ENCODE measurements at places on chromosomes 5 and 9.

DNA sequence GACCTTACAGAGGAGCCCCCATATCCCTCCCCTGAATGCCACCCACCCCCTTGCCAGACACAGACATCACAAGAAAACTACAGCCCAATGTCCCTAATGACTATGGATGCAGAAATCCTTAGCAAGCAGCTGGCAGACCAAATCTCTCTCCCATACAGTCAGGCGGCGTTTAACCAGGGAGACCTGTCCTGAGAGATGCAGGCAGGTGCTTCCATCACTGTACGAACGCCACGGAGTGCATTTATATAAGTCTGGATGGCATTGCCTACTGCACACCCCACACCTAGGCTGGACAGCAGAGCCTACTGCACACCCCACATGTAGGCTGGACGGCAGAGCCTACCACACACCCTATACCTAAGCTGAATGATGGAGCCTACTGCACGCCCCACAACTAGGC is 34.4 kb upstream of the SARDH start:
- no peak for DNase-seq

GRCh38 chr9:134535171-134535570 is 106.4 kb upstream of the COL5A1 start:
- no peak for DNase-seq

DNA sequence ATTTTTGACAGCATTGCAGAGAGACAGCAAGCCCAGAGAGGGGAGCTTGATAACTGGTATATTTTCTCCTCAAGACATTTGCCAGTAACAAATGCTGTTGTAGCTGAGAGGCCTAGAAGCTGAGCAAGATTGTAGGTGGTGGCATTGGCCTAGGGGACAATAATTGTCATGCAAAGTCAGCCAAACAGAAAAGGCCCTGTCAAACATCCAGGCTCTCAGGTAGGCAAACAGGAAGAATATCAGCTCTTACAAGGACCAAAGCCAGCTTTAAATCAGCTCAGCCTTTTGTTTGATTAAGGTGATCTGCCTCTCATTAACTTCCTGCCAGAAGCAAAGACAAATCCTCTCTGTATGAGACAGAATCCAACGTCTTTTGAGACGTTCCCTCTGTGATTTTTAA is 29.7 kb upstream of the BARX1 start:
- DNase-seq, result no peak

GRCh38 chr5:125267636-125268248 is 521.3 kb upstream of the ZNF608 start:
- no peak for DNase-seq

DNA sequence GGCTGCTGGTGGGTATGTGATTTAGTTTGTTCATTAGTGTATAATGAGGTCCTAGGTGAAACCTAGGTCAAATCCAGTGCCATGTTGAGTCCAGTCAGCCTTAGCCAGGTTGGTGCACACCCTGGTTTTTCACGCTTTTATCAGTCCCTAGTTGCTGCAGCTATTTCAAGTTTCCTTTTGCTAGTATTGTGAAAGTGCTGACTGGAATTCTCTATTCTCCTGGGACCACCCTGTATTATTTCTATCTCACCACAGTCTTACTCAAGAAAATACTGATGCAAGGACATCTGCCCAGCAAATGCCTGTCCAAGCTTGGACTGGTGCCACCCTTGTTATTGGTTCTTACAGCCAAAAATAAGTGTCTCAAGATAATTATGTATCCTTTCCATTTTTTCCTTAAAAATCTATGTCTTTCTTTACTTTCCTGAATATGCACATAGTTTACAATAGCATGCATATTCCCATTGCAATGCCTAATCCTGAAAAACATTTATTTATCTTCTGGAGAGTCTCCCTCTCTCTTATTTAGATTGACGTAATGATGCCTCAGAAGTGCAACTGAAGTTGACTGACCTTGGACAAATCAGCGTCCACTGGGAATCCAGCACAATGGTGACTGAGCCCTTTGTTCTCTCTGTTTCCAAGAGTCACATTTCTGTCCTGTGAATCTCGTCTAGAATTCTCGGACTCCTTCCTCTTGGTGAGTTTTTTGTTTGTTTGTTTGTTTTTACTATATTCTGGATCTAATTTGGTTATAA is 1075.0 kb downstream of the CDH9 start:
- no peak for DNase-seq

- peak; percentile 36 for DNase-seq
Measured at GRCh38 chr5:132385326-132386105, 16.0 kb downstream of the SLC22A5 start.

DNA sequence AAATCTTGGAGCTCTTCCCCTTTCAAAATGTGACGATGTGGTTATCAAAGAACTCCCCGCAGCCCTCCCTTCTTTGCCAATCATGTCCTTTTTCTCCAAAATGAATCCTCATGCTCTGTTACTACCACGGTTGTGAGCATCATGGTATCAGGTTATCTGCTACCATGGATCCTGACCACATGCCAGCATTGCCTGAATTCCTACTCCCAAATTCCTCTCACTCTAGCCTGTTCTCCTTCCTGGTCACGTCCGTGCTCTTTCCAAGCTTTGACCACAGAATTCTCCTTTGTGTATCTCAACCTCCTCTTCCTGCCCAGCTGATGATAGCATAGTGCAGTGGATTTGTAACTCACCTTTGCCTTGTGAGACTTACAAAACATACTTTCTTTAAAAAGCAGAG is 59.5 kb upstream of the FBXL7 start:
- DNase-seq, result no peak

- DNase-seq, result no peak
Measured at GRCh38 chr5:4079831-4080230, 484.2 kb downstream of the IRX1 start.

All from stimulated activated CD4-positive, alpha-beta T cell treated with anti-CD3 and anti-CD28 coated beads, Interleukin-1b, Interleukin-23, amount 100 ng/mL, for 1 hour (primary cell).